ENCODE measurements at places on chromosomes 6 and 20.
A peak's percentile ranks its signal among the peaks of the same experiment; 100 is the strongest.

GRCh38 chr20:2293971-2294370 is 1.8 kb upstream of the TGM3 start:
- no peak for DNase-seq

DNA sequence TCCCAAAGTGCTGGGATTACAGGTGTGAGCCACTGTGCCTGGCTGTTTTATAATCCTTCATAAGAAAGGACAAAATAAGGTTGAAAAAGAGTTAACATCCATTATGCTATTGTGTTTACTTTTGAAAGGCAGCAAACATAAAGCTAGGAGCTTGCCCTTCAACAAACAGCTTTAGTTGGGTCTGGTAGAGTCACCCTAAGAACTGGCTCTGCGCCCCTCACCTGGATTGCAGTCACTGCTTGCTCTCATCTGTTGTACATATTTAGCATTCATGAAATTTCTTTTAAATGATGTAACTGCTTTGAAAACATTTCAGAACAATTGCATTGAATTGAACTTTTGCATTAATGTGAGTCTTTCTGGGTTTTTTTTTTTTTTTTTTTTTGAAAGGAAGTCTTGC is 38.9 kb downstream of the JARID2 start:
- no peak for DNase-seq

- no peak for DNase-seq
Measured at GRCh38 chr6:106146852-106147351, 60.8 kb downstream of the PRDM1 start.

DNA sequence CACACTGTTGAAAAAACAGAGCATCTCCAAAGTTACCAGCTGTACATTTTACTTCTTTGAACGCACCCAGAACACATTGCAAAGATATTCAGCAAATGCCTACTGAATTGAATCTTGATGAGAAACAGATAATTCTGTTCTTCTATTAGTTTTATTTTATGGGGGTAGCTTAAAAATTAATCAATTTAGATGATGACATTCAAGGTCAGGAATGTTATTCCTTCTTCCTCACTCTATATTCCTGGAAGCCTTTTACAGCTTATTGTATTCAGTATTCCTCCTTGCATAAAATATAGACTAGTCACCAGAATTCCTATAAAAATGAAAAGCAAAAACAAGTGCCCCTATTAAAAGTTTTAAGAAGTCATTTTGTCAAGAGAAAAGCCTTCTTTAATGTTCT is 21.4 kb upstream of the GMDS start:
- no peak for DNase-seq

GRCh38 chr6:125197795-125198269 is 44.3 kb downstream of the TPD52L1 start:
- peak; percentile 39 for DNase-seq

GRCh38 chr6:25192590-25193459 is 86.3 kb upstream of the CARMIL1 start:
- peak; percentile 74 for DNase-seq

DNA sequence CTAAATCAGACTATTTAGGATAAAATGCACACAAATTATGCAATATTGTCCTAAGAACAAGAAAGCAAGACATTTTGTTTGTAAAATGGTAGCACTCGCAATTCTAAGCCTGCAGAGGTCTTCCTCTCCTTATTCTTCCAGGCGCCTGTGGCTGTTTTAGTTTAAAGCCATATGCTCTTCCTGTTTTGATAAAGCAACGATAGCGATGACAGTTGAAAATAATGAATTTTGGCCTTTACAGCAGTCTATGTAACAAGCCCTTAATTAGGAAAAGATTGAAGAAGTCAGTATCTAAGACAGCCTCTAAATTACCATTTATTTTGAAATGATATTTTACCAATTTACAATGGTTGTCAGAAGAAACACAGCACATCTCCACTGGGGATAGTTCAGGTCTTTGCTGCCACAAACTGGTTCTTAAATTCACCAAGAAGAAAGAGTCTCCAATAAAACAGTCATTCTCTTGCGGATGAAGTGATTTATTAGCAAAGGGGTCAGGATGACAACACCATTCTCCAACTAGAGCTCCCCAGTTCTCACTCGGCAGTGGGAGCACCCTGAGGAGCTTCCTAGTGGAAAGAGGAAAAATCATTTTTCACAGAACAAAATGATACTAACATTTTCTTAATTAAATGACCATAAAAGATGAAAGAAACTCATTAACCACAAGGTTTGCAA is 21.4 kb downstream of the UBE3D start:
- no peak for DNase-seq

GRCh38 chr6:153623496-153623895 is 415.5 kb upstream of the OPRM1 start:
- DNase-seq = no peak

GRCh38 chr6:147510929-147511590 is 2.6 kb downstream of the SAMD5 start:
- DNase-seq = no peak

DNA sequence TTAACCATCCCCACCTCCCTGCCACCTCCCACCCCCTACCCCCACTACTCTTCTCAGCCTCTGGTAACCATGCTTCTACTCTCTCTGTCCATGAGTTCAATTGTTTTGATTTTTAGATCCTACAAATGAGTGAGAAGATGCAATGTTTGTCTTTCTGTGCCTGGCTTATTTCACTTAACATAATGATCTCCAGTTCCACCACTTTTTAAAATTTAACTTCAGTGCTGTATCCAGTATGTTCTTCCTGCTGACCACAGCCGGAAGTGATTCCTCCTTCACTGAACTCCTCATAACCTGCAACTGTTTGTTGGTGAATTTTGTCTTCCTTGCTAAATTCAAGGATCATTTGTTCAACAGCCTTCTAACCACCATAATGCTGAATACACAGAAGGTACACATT is 3.9 kb downstream of the MAP7 start:
- no peak for DNase-seq

DNA sequence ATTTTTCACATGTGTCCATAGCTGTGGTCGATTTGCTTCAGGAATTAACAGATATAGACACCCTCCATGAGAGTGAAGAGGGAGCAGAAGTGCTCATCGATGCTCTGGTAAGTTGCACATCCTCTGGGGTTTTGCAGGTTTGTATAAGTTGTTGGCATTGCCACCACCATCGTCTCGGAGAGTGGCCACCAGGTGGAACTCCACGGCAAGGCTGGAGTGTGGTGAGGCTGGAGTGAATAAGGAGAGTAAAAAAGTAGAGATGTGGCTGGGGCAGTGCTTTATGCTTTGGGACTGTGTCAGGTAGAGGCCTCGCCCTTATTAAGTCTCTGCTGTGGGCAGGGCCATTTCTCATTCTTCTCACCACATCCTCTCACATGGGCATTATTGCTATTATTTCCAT is 63.7 kb downstream of the CTNNBL1 start:
- no peak for DNase-seq

GRCh38 chr20:11907621-11908020 is 10.1 kb upstream of the BTBD3 start:
- DNase-seq = peak; percentile 24

- DNase-seq = no peak
Measured at GRCh38 chr20:11332381-11332780, 585.3 kb upstream of the BTBD3 start.

GRCh38 chr20:41655962-41656618 is 37.9 kb upstream of the CHD6 start:
- no peak for DNase-seq

DNA sequence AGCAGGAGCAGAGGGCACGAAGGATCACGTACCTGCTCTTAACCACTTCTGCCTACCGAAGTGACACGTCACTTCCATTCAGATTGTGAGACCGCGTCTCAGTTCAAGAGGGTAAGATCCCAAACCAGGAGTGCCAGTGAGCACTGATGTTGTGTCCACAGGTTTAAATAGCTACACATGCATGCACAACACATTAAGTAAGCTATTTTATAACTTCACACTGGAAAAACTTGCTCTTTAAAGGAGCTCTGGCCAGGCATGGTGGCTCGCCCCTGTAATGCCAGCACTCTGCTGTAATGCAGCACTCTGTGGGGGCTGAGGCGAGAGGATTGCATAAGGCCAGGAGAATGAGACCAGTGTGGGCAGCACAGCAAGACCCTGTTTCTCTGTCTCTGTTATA is 21.1 kb downstream of the ABHD12 start:
- no peak for DNase-seq

DNA sequence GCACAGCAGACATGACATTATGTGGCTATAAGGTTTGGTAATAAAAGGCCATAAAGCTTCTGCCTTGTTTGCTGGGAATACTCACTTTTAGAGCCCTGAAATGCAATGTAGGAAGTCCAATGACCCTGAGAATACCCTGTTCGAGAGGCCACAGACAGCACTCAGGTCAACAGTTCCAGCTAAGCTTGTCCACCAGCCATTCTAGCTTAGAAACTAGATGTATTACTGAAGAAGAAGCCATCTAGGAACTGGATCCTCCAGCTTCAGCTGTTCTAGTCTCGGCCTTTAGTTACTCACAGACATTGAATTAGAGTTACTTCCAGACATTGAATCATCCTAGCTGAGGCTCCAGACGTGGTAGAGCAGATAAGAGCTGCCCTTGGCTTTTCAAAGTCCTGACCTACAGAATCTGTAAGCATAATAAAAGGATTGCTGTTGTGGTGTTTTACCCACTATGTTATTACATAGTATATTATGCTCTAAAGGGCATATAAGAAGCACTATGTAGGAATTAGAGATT is 84.9 kb downstream of the MMS22L start:
- no peak for DNase-seq

GRCh38 chr6:13006578-13007300 is 290.2 kb downstream of the PHACTR1 start:
- peak; percentile 3 for DNase-seq

DNA sequence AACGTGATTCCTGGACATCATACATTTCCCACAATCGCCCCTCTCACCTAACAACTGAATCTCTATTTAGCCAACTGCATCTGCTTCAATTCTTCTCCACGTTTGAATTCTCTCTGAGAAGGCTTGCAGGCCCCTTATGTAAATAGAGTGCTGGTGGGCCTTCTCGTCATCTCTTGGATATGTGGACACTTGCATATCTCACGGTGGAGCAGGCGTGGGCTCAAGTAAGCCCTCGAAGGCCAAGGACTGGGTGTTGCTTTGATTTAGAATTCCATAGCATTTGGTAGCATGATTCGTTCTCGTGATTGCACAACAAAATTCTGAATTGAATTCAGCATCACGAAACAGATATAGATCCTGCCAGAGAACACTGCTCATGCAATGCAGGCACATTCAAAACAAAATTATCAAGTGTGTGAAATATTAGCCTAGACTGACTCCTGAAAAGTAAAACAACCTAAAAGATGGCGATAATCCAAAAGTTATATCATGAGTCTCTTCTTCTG is 613.6 kb downstream of the TFAP2A start:
- peak; percentile 4 for DNase-seq

DNA sequence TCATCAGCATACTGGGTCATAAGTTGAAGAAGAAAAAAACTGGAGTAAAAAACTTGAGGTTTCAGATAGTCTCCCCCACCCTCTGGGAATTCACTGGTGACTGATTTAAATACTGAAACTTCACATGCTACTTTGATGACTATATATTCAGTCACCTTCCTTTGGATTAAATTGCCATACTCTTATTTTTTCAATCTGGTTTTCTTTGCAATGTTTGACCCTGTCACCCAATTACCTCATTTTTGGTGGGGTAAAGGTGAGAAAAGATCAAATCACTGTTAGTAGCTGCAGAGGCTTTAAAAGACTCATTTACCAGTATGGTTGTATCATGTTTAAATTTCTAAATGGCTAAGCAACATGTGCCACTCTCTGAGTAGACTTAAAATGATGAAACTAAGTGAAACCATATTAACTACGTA is 862.7 kb upstream of the FLRT3 start:
- no peak for DNase-seq

DNA sequence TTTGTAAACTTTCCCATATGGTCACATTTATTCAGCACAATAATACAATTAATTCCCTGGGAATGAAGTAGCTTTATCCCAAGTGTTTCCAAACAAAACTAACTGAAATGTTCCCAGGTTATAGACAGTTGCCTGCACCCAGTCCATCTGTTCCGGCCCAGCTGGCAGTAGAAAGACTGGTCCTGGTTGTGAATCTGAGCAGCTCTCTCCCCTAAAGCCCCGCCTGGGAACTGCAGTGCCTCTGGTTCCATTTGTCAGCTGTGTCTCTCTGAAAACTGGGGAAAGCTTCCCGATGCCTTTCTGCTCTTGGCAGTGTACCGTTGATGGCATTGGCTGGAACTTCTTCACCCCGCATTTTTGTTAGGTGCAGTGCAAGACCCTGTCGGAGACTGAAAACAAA is 8.7 kb downstream of the MTHFD1L start:
- DNase-seq = no peak

DNA sequence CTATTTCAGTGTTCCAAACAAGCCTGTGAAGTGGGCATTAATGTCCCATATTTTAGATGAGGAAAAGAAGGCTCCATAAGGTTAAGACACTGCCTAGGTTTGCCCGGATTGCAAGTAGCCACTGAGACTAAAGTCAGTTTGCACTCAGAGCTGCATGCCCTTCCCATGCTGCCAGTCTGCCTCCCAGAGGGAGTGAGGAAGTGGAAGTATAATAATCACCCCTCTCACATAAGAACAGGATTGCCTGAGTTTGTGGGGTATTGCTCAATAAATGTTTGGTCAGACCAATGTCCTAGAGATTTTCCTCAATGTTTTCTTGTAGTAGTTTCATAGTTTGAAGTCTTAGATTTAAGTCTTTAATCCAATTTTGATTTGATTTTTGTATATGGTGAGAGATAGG is 43.9 kb upstream of the CLIC5 start:
- no peak for DNase-seq

DNA sequence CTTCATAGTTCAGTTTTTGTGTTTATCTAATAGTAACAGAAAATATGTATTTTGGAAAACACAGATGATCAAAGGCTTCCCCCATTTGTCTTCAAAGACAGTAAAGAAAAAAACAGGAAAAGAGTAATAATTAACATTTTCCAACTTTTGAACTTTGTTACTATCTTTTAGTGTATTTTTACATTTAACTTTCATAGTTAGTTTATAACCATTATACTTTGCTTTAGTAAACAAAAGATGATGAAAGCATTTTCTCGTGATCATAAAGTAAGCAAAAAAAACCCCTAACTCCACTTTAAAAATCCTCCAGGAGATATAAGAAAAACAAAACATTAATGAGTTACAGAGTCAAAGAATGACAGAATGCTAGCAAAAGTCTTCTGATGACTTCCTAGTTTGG is 13.6 kb upstream of the GPRC6A start:
- no peak for DNase-seq

- peak; percentile 58 for DNase-seq
Measured at GRCh38 chr6:157644043-157644810, 178.8 kb upstream of the SNX9 start.

- DNase-seq = no peak
Measured at GRCh38 chr6:114648847-114649246, 306.0 kb upstream of the HS3ST5 start.
